ENCODE measurements at places on chromosomes 2 and 18.

DNA sequence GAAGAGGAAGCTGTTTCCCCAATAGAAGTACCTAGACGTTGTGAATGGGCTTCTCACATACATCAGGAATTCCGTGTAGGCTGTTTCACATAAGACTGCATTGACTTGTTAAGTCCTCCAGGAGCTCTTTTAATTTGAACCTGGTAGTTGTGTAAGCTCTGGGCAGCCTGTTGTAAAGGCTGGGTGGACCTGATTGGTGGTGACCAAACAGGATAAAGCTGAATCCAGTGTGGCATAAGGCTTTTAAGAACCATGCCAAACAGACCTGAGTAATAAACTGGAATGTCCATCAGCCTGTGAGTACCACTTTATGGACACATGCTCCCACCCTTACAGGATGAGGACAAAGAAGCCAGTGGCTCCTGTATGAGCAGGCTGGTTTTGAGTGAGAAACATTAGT lies 24.1 kb downstream of the RMND5A start:
- no peak for DNase-seq

DNA sequence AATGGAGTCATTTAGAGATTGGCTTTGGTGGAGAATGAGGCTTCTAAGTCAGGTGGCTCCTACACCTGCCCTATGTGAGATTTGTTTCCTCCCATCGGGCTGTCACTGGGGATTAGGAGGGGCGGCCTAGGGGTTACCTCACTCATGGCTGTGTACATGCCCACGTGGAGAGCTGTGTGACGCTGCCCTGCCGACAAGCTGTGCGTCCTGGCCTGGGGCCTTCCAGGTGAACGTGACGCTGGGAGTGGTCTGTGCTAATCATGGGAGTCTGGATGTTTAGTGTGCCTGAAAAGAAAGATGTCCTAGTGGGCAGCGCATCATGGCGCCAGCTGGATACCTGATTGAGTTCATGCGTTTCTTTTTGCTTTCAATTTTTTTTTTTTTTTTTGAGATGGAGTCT lies 14.0 kb downstream of the ASB1 start:
- no peak for DNase-seq

- DNase-seq, result no peak
These were observed 510.5 kb upstream of the TNP1 start for GRCh38 chr2:217370391-217370790.

GRCh38 chr2:119735565-119735964 lies 24.2 kb upstream of the PTPN4 start:
- DNase-seq, result no peak

- no peak for DNase-seq
These were observed 181.4 kb downstream of the CALCRL start for GRCh38 chr2:187266645-187267044.

DNA sequence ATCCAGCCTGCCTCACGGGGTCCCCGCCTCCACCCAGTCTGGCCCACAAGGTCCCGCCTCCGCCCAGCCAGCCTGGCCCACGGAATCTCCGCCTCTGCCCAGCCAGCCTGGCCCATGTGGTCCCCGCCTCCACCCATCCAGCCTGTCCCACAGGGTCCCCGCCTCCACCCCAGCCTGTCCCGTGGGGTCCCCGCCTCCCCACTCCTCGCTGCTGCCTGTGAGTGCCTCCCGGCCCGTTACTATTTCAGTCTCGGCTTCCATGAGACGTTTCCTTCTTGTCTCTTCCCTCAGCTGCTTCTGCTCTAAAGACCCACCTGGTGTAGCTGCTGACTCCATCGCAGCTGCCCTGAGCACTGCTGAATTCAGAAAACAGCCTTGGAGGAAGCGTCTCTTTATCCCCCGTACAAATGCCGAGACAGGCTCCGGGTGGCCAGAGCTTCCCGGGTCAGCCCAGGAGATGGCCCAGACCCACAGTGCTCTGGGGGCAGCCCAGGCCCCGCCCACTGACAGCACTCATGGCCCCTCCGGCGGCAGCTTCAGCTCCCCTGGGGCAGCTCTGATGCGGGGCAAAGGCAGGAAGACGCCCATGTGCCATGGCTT lies 69.8 kb downstream of the NFATC1 start:
- DNase-seq, result no peak

GRCh38 chr2:105919826-105920225 lies 175.1 kb downstream of the NCK2 start:
- DNase-seq, result no peak

DNA sequence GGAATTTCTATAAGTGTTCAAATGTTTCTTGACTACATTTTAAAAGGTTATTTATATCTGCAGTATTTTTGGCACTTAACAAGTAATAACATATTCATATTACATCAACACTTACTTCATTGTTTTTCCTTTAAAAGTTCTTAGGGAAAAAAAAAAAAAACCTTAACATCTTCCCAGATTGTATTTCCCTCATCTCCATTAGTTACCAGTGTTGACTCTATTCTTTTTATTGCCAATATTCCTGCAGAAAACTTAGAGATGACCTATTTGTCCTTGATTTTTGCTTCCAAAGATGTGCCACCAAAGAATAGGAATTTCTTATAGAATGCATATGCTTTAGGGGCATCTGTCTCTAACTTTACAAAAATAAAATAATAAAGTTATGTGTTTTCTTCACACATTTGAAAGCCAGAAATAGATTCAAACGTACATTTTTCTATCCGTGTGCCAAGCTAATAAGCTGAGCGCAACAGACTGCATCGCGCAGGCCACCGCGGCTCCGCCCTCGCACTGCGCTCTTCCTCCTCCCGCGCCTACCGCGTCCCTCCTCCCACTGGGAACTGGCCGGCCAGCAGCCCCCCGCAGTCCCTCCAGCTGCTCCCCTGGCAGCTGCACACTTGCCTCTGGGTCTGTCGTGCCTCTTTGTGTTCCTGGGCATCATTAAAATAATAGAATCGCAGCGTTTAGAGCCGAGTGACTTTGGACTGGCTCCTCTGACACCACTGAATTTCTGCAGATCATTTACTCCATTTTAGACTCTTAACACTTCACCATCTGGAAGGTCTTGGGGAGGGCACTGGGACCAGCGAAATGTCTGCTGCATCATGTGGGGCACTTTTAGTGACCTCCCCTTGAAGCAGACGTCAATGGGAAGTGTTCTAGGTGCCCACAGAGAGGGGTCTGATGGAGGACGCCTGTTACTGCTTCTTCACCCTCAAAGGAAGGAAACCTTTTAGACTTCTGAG lies 21.2 kb upstream of the NAB1 start:
- DNase-seq, result no peak

DNA sequence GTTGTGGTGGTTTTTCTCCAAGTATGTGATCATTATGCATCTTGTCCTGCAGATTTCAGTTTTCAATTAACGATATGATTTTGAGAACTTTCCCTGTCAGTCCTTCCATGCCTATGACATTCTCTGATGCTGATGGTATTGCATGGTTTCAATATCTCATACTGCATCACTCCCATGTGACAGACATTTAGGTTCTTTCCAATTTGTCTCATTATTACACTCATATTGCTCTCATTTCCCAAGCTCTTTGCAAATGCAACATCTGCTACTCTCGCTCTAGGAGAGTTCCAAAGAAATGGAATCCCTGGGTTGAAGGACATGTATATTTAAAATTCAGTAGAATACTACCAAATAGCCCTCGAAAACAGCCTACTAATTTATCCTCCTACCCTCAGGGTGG lies 125.5 kb downstream of the MARCHF4 start:
- no peak for DNase-seq

DNA sequence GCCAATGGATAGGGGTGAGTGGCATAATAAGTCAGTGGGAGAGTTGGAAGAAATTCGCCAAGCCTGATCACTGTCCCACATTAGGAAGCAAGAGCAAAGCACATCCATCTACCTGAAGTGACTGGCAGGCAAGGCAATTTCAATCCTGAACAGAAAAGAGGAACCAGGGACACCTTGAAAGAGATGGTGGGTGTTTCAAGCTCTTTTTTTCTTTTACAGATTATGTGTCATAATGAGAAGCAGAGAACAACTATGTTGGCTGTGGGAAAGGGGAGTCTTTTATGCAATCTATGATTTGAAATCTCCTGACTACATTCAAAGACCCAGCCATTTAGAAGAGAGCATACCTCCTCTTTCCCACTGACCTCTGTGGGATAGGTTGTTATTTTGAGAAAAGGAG lies 63.5 kb downstream of the TGIF1 start:
- DNase-seq, result no peak

GRCh38 chr2:49298230-49298629 lies 143.9 kb upstream of the FSHR start:
- no peak for DNase-seq

DNA sequence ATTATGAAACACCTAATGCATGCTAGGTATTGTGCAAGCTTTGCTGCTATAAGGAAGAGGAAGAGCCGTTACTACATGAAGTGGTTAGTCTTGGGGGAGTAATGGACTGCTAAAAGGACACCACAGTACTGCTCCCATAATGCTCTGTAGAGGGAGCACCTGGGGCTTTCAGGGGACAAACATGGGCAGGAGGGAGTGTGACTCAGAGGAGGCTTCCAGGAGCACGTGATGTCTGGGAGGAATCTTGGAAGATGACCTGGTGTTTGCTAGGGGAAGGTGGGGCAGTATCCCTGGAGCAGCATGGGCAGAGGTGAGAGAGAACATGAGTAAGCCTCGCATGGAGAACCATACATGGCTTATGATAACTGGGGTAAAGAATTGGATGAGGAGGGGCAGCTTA lies 18.8 kb downstream of the MAPK4 start:
- DNase-seq, result no peak

- no peak for DNase-seq
These were observed 152.6 kb upstream of the EPHA4 start for GRCh38 chr2:221724631-221725203.

- DNase-seq, result no peak
These were observed 18.7 kb upstream of the IHH start for GRCh38 chr2:219079417-219079816.

DNA sequence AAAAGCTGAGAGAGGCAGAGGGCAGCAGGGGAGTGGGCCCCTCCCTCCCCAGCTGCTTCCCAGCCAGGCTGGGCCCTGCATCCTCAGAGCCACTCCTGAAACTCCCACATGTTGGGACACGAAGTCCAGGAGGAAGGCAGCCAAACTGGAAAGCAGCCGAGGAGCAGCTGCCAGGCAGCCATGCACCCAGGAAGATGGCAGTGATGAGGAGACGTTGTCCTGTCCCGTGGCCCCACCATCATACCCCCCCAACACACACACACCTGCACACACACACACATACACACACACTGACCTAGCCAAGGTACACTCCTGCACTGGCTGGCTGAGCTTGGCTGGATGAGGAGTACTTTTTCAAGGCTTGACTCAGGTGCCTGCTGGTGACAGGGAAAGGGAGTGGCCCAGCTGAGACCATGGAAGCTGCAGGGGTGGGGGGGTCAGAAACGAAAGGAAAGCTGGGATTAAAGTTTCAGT lies 106.0 kb downstream of the CYP26B1 start:
- DNase-seq, result no peak

- no peak for DNase-seq
These were observed 105.6 kb downstream of the TTC32 start for GRCh38 chr2:19796035-19796695.

GRCh38 chr2:36449943-36450392 lies 94.4 kb downstream of the CRIM1 start:
- no peak for DNase-seq

GRCh38 chr2:212242724-212243123 lies 295.9 kb downstream of the ERBB4 start:
- no peak for DNase-seq

- DNase-seq, result no peak
These were observed 56.1 kb downstream of the DYNAP start for GRCh38 chr18:54647176-54647575.

DNA sequence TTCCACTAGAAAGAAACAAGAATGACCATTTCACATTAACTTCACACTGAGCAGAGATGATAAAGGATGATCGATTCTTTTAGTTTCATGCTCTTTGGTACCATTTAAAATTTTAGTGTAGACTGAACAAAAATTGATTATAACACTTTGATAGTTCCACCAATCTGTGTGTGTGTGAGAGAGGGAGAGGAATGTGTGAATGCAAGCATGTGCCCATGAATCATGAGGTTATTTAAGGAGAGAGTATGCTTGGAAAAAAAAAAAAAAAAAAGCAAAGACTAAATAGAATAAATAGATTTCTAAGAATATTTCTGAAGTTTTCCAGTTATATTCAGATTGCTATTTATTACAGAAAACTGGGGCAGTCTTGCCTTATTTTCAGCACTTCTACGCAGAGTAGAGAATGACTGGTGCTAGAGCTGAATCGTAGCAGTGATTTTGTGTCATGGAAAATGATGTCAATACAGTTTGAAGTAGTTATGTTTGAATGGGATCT lies 900.8 kb downstream of the SLC4A3 start:
- no peak for DNase-seq

DNA sequence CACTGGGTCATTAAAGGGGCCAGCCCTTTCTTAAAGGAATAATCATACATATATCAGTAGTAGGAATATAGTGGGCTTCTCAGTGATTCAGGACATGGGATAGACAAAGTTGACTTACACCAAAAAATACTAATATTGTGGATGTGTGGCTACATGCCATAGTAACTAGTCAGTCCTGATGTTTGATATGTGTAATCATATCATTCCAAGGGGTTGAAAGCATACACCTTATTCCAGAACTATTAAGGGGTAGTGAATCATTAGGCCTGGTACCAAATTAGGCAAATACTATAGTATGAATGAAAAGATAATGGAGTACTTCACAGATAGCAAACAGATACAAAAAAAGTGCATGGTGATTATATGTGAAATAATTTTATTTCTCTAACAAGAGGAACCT lies 814.9 kb upstream of the NRXN1 start:
- DNase-seq, result no peak

- no peak for DNase-seq
These were observed 24.6 kb upstream of the CCNYL1 start for GRCh38 chr2:207686812-207687211.

- DNase-seq, result no peak
These were observed 24.2 kb downstream of the TNS1 start for GRCh38 chr2:217978536-217979150.

GRCh38 chr2:107545066-107545465 lies 281.6 kb upstream of the RGPD4 start:
- no peak for DNase-seq

GRCh38 chr18:22951823-22952222 lies 18.7 kb downstream of the RBBP8 start:
- DNase-seq, result no peak

DNA sequence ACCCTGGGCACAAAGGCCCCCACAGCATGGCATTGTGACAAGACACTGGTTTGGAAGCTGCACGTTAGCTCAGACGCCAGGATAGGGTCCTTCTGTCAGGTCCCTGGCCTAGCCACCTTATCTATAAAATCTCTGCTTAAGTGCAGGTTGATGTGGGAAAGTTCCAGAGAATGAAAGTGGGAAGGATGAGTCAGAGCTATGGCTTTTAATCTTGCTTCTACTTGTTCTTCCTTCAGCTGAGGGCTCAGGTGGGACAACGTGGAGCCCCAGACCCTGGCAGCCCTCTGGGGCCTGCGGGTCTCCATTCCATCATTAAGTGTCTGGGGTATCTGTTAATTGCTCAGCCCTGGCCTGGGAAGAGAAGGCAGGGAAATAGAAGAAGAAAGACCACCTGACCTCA lies 64.5 kb downstream of the CELF4 start:
- no peak for DNase-seq

GRCh38 chr2:34159901-34160300 lies 560.8 kb upstream of the FAM98A start:
- no peak for DNase-seq
